ENCODE measurements at places on chromosomes 6 and 20.

GRCh38 chr6:16836144-16836981, 75.1 kb upstream of the ATXN1 start:
- DNase-seq, result no peak

DNA sequence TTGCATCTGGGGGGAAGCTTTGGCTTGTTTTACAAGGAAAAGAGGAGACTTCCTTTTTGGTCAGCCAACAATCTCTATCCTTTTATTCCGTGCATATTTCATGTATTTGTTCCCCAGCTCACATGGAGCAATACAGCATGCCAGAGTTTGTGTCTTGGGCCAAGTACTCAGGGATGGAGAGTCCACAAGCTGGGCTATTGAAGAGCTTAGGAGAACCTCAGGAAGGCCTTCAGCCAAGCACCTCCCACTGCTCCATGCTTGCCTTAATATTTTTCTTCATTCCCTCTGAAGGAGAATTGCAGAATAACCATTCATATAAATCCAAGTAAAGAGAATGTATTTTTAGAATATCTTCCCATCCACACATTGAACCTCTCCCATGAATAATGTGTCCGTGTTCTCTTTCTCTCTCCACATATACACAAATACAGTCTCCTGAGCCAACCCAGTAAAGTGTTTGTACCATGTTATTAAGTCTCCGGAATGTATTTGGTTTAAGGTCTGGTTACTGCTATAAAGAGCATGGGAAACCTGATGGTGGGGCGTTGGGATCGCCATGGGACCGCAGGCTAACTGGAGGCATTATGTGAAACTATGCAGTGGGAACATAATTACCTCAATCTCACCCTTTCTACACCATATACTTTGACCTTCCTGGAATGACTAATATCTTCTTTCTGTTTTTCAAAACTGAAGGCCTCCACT, 3.0 kb downstream of the LAMA4 start:
- DNase-seq, result no peak

- no peak for DNase-seq
Measured at GRCh38 chr20:63695424-63696305, 787 bp upstream of the TNFRSF6B start.

DNA sequence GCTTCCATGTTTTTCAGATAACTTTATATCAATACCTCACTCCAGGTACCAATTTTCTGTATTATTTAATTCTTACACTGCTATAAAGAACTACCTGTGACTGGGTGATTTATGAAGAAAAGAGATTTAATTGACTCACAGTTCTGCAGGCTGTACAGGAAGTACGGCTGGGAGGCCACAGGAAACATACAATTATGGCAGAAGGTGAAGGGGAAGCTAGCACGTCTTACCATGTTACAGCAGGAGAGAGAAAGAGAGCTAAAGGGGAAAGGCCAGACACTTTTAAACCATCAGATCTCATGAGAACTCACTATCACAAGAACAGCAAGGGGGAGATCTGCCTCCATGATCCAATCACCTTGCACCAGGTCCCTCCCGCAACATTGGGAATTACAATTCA, 119.1 kb upstream of the BMP5 start:
- DNase-seq, result no peak

DNA sequence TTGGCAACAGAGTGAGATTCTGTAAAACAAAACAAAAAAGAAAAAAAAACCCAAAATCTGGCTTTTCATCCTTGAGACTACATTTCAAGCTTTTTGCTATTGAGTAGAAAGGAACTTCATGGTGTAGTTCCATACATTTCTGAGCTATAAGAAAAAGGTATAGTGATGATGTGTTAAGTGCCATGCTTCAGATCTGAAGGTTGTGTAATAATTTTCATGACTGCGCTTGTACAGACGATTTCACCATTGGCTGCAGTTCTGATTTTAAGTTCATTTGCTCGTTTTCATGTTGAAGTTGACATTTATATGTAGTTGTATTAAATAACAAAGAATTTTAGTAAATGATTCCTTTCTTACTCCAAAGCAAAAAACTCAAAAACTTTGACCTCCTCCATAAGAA, 247.6 kb downstream of the ARID1B start:
- DNase-seq, result no peak

DNA sequence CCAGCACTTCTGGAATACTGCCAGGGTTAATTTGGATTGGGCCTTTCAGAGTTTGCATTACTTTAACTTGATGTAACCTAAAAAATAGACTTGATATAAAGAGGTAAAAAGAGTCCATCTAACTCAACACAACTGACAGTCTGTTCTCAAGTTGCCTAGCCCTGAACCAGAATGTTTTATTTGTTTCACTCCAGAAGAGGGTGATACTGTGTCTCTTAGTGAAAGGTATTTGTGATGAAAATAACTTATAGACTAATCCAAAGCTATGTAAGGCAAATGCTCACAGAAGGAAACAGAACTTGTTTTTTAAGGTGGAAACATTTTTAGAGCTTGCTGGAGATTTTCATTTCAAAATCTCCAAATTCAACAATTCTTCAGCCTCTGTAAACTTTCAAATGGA, 469.1 kb upstream of the RUNX2 start:
- no peak for DNase-seq

GRCh38 chr6:11494786-11495564, 42.6 kb upstream of the TMEM170B start:
- no peak for DNase-seq

DNA sequence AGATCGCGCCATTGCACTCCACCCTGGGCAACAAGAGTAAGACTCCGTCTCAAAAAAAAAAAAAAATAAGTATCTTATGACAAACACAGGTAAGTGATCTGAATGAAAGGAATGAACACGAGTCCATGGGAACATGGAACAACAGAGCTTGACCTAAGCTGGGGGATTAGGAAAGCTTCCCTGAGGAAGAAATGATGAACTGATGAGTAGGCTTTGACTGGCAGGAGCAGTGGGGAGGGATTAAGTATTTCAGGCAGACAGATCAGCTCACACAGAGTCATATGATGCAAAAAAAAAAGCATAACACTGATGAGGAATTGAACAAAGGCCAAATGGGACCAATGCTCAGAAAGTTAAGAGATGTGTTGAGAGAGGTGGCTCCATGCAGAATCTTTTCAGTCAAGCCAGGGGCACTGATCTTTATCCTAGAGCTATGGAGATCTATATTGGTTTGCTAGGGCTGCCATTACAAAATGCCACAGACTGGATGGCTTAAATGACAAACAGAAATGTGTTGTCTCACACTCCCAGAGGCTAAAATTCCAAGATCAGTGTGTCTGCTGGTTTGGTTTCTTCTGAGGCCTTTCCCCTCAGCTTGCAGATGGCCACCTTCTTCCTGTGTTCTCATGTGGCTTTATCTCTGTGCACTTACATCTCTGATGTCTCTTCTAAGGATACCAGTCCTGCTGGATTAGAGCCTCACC, 85.6 kb downstream of the ANKRD6 start:
- no peak for DNase-seq

DNA sequence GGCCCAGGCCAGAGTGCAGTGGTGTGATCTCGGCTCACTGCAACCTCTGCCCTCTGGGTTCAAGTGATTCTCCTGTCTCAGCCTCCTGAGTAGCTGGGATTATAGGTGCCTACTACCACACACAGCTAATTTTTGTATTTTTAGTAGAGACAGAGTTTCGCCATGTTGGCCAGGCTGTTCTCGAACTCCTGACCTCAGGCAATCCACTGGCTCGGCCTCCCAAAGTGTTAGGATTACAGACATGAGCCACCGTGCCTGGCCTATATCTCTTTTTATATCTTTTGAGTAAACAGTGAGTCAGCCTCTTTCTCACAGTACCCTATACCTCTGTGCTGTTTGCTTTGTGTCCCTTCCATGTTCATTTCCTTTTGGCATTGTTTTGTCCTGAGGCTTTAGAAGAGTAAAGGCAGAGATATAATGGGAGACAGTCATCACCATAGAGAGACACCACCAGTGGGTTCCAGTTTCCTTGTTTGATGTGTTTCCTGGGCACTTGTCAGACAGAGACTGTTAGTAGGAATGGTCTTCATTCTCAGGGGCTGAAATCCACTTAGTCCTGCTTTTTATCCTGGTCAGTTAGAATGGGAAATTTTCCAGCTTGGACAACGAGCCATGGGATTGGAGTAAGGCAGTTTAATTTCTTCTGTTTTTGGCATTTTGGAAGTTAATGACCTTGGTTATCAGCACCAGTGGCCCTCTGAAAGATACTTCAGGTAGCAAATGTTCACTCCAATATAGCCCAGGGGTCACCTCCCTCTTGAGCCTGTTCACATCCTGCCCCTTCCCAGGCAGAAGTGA, 32.2 kb upstream of the ASXL1 start:
- no peak for DNase-seq

GRCh38 chr20:44683263-44684046, 31.7 kb upstream of the CCN5 start:
- peak; percentile 42 for DNase-seq
